D341Med (cell line): ENCODE measurements at places on chromosomes 1 and 21.

GRCh38 chr1:155473151-155473821, 89.3 kb downstream of the ASH1L start:
- DNase-seq = no peak

DNA sequence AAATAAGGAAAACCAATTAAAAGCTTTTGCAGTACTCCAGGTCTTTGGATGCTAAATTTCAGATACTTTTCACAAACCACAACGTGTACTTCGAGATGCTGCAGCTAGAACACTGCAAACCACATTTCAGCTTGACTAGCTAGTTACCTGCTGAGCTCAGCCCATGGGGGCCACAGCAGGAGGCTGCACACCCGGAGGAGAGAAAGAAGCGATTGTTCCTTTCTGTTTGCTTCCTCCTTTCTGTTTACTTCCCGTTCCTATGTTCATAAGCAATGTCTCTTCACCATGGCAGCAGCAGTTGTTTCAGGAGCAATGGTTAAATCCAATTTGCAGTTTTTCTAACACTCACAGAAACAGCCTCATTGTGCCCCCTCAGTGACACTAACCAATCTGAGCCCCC, 225.6 kb upstream of the FGGY start:
- DNase-seq = no peak

DNA sequence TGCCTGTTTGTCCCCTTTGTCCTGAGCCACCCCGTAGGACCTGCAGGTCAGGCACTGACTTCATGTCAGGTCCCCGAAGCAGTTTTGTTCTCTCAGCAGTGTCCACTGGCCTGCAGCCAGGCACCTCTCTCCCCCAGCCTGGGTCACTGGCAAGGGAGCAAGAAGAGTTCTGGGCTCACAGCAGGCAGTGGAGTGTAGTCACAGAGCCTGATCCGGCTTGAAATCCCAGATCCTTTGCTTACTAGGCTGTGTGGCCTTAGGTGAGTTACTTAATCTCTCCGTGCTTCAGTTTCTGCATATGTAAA, 34.2 kb downstream of the L1TD1 start:
- no peak for DNase-seq

DNA sequence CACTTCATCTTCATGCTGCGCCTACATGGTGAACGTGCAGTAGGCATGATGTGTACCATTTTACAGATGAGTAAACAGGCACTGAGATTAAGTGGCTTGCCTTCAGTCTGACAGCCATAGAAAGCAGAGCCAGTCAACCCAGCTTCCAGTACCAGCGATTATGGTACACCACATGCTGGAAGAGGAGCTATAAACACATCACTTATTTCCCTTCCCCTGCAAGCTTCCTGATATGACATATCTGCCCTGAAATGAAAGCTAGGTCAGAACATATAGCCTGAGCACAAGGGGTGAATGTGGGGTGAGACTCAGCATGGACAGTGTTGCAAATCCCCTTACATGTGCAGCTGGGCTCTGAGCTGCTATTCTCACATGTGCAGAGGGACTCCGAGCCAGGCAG, 33.8 kb upstream of the IL20 start:
- no peak for DNase-seq

GRCh38 chr1:221462345-221462744, 279.5 kb downstream of the DUSP10 start:
- DNase-seq = no peak

- DNase-seq = no peak
These were observed 15.5 kb downstream of the SSBP3 start for GRCh38 chr1:54390655-54391054.

DNA sequence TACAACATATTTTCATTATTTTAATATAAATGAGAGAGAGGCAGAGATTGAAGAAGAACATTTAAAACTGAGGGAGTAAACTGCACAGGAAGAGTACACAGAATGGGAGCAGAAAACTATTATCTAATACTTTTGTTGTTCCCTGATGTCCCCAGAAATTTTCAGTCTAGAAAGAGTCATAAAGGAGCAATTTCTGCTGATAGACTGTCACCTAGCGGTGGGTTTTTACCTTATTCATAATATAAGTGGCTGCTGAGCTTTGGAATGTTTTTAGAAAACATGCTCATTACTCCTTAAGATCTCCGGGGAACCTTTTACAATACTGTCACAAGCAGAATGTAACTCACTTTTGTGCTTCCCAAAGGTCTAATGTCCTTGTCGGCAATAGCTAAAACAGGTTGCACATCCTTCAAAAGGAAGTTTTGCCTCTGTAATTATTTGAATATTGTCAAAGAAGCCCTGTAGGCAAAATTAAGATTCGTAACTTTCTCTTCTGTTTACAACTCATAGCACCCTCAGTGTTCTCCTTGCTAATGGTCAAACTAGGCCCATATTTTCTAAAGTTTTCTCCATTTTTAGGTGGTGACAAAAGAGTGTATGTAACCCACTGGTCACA, 4.9 kb upstream of the NPL start:
- peak; percentile 47 for DNase-seq

DNA sequence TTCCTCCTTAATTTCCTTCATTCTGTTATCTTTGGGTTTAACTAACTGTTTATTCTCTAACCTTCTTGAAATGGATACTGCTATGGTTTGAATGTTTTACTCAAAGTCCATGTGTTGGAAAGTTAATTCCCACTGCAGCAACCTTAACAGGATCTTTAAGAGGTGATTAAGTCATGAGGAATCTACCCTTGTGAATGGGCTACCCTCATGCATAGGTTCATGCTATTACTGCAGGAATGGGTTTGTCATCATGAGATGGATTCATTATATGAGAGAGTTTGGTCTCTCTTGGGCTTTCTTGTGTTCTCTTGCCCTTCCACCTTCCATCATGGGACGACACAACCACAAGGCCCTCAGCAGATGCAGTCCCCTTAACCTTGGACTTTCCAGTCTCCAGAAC, 516.9 kb downstream of the ADGRL2 start:
- no peak for DNase-seq

GRCh38 chr1:106063510-106063909, 993.0 kb upstream of the PRMT6 start:
- DNase-seq = no peak

GRCh38 chr1:219563568-219563967, 49.3 kb downstream of the ZC3H11B start:
- DNase-seq = no peak

- DNase-seq = no peak
These were observed 13.9 kb upstream of the IL20 start for GRCh38 chr1:206851341-206852010.

GRCh38 chr1:14487671-14488070, 110.8 kb upstream of the KAZN start:
- DNase-seq = no peak

GRCh38 chr1:161098210-161099068, at the start of gene KLHDC9:
Gene KLHDC9, plus strand, starts transcription at chr1:161098361. Its CDS starts 175 bp downstream, at chr1:161098536.
- DNase-seq = peak; percentile 95

DNA sequence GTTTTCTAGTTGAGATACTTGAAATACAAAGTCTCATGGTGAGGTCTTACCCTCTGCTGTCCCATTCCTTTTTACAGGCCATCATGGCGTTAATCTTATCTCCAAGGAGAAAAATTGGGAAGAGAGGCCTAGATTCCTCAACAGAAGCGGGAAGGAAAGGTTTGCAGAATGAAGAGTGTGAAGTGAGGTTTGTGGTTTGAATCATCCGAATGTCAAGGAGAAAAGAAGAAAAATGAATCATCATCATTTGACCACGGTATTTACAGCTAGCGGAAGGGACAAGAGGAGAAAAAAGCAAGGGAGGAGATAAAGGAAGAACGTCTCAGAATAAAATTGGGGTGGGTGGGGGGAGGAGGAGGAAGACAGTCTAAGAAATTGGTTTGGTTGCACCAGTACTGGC, 935 bp upstream of the COG2 start:
- DNase-seq = no peak

DNA sequence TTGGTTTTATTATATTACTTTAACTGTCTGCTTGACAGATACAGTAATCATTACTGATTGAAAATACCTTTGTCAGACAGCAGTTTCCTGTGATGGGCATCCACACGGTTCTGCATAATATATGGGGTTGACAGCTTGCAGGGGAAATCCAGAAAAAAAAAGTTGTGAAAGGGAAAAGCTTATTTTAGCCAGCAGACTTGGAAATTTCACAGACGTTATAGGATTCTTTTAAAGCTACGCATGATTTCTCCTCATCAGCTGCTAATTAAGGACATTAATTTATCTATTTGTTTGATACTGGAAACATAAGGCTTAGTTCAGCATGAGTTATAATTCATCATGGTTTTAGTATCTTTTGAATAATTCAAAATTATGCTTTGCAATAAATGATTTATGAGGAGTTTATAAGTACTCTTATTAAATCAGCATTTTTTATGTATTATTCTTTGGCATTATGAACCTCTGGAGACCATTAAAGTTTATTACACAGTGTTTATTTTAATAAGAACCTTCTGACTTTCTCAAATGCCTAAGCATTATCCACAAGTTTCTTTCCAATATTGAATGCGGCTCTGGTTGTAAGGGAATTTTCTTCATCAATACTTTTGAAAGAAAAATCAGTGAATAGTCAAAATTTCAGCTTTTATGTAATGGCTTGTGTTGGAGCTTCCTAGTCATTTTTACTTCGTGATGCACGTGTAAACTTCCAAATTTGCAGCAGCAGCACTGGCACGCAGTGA, 235.3 kb upstream of the KCNK2 start:
- no peak for DNase-seq

GRCh38 chr1:64848803-64849202, 103.9 kb downstream of the RAVER2 start:
- DNase-seq = no peak
